RKO (cell line): ENCODE measurements at places on chromosomes 1 and 21.

DNA sequence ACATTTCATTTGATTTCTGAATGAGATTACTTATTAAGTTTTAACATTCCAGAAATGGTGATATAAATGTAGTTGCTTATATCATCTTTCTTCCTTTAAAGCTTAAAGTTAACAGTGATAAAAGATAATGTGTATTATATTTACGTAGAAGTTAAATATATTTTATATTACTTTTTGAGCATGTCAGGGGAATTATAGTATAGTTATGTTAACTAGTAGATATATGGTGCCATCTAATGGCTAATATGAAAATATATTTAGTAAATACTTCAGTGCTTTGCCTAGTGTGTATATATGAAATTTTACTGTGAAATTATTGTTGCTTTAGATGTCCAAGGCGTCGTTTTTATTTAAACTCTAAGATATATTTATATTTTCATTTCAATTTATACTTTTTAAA lies 51.5 kb downstream of the SYT14 start:
- peak; percentile 76 for DNase-seq

GRCh38 chr1:182459949-182460348 lies 10.0 kb downstream of the RGSL1 start:
- no peak for DNase-seq

DNA sequence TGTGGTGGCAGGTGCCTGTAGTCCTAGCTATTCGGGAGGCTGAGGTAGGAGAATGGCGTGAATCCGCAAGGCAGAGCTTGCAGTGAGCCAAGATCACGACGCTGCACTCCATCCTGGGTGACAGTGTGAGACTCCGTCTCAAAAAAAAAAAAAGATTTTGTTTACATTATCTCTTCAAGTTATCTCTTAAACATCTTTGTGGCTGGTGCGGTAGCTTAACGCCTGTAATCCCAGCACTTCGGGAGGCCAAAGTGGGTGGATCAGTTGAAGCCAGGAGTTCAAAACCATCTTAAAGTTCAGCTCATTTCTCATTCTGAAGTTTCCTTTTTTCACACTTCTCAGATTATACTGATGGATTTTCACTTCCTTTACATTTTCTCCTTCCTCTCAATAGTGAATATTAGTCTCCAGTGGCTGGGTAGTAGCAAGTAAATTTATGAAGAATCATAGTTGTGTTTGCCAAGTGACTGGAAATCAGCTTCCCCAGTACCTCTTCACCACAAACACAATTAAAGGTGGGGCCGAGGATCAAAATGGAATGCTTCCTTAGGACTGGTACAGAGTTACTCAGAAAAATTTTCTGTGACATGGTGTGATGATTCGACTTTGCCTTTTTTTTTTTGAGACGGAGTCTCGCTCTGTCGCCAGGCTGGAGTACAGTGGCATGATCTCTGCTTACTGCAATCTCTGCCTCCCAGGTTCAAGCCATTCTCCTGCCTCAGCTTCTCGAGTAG lies 13.8 kb downstream of the PIP5K1A start:
- no peak for DNase-seq

DNA sequence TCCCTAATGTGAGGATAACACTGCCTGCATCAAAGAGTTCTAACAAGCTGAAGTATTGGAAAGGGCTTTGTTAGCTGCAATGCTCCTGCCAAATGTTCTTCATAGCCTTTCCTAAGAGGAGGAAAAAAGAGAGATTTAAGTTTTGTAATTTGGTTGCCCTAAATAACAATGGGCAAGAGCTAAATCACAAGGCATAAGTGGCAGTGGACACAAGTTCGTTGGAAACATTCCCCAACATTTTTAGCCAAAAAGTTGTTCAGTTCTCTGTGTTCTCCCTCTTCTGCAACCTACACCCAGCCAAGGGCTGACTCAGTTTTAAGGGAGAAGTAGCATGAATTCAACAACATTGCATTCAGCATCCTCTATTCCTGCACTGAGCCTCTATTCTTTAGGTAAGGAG lies 2.6 kb upstream of the UQCRHL start:
- DNase-seq: no peak

DNA sequence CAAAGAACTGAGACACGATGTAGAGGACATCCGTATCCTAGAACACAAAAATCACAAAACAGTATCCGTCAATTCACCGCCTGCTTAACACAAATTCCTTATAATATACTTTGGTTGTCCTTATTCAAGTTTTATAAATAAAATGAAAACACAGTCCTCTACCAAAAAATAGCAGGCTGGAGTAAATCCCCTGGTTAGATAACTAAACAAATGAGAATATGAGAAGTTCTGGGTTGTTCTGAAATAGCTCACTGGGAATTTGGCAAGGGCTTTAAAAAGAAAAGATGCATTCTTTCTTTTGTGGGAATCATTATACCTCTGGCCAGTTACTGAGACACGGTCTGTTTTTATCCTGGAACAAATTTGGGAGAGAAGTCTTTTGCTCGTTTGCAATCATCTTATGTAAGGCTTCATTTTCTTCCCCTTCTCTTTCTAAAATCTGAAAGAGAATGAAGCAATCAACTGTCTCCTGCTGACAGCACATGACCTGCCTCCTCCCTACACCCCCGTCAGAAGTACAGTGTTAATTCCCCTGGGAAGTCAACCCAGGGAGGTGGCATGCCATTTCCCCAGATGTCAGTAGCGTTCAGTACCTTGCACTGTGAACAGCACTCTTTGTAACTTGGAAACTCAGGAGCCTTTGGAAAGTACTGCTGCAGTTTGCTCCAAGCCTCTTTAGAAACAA lies 37.1 kb upstream of the RAP1GAP start:
- no peak for DNase-seq

DNA sequence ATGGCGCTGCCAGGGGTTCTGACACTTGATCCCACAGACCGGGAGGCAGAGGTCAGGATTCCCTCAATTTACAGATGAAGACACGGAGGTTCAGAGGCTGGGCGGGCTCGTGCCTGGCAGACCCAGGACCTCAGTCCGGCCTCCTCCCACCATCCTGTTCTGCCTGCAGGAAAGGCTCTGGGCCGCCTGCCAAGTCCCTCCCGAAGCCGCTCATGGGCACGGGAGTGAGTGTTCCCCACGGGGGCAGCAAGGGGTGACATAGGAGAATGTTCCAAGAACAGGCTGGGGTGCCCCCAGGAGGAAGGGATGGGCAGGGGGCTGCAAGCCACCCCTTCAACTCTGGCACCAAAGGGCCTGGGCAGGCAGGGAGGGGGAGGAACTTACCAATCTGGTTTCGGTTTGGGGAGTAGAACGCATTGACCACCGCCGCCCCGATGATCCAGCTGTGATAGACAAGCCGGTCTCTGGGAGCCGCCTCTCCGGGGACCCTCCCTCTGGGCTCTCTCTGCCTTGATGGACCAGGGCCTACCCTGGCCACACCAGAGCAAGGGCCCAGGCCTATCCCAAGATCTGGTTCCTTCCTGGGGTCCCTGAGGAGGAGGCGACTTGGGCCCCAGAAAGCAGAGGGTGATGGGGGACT lies 7.5 kb downstream of the PRXL2B start:
- no peak for DNase-seq

DNA sequence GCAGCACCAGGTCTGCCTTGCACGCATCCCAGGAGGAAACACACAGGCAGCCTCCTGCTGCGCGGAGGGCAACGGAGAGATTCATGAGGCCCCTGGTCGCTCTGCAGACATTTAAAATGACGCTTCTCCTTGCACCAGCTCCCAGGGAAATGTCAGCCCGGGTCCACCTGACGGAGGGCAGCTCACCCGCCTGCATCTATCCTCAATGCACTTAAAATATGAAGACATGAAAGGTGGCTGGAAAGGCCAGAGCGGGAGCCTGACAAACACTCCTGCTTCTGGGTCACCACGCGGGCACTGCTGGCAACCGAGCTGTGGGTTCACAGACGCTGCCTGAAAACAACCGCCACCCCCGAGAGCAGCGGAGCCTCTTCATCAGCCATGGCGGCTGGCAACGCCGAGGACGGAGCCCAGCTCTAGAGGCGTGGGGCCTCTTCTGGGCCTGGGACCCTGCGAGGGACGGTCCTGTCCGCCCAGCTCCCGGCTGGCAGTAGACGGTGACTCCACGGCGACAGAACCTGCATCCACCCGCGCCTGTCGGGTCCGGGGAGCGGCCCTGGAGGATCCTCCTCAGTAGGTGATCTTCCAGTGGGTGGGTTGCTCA lies 22.7 kb downstream of the POFUT2 start:
- no peak for DNase-seq
